ENCODE measurements at places on chromosomes 7 and 10.

DNA sequence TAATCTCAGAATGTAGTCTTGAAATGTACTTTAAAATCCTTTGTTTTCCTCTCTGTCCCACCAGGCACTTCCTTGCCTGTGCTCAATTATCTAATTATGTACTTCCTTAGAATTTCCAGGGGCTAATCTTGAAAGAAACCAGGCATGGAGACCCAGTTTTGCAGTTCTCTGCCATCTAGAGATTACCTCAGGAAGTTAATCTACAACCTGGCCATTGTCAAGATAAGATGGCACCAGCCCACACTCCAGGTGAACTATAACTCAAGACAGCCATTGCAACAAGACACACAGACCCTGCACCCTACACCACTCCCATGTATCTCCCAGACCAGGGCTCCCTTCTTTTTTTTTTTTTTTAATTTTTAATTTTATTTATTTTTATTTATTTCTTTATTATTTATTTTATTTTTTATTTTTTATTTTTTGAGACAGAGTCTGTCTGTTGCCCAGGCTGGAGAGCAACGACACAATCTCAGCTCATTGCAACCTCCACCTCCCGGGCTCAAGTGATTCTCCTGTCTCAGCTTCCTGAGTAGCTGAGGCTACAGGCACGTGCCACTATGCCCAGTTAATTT, 85.9 kb upstream of the TRIM24 start:
- no peak for DNase-seq

- no peak for DNase-seq
These were observed 757.0 kb upstream of the C7orf33 start for GRCh38 chr7:147833557-147833956.

- DNase-seq: no peak
These were observed 85.4 kb downstream of the FAM13C start for GRCh38 chr10:59276919-59277318.

GRCh38 chr7:69825113-69825972, 227.1 kb downstream of the AUTS2 start:
- no peak for DNase-seq

DNA sequence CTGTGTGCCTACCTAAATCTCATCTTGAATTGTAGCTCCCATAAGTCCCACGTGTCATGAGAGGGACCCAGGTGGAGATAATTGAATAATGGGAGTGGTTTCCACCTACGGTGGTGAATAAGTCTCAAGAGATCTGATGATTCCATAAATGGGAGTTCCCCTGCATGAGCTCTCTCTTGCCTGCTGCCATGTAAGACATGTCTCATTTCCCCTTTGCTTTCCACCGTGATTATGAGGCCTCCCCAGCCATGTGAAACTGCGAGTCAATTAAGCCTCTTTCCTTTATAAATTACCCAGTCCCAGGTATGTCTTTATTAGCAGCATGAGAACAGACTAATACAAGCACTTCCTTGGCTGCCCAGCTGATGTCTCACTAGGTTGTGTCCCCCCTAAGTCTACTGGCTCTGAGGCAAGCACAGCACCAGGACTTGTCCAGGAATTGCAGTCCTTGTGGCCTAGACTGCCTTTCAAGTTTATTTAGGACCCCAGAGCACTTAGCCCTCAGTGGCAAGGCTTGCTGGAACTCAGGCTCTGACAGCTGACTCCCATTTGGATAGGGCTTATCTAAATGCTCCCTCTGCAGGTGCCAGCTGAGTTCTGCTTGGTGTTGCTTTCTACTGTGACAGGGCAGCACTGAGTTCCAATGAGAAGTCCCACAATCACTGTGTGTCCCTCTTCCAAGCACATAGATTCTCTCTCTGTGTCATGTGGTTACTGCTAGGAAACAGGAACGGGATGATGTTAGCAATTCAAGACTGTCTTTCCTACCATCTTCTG, 59.0 kb upstream of the TAS2R16 start:
- no peak for DNase-seq

DNA sequence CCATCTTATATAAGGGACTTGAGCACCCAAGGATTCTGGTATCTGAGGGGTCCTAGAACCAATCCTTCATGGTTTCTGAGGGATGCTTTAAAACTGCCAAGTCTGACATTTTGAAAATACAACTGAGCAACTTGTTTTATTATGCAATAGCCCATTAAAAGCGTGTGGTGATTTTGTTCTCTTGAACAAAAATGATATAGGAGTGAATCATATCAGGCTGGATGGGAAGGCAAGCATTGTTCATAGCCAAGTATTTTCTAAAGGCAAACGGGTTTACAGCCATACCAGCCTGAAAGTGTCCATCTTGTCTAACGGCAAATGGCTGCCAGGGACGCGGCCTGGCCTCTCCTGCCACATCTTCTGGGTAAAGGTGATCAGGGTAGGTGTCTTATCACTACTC, 23.4 kb downstream of the RPP38 start:
- no peak for DNase-seq

DNA sequence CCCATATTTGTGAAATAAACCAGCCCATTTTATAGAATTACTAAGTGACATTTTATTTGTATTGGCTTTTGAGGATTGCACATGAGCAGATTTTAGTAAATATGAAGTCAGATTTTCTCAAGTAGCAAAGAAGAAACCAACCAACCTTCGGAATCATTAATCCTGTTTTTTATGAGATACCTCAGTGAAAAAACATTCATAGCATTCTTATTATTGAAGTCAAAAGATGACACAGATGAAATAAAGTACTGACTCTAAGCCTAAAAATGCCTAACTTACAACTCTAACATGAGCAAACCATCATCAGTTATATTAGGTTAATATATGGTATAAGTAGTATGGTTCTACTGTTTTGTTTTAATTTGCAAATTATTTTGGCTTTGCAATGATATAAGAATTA, 59.9 kb upstream of the AGBL3 start:
- DNase-seq: no peak

GRCh38 chr10:31739146-31739545, 189.5 kb downstream of the ARHGAP12 start:
- DNase-seq: no peak

Measured in memory B cell (primary cell).